ENCODE measurements at places on chromosomes 12 and 14. TPM values are rescaled to one million over a fixed set of nuclear protein-coding genes. Genes with fewer than 3 reads are reported as not detected.
A peak's percentile ranks its signal among the peaks of the same experiment; 100 is the strongest.

DNA sequence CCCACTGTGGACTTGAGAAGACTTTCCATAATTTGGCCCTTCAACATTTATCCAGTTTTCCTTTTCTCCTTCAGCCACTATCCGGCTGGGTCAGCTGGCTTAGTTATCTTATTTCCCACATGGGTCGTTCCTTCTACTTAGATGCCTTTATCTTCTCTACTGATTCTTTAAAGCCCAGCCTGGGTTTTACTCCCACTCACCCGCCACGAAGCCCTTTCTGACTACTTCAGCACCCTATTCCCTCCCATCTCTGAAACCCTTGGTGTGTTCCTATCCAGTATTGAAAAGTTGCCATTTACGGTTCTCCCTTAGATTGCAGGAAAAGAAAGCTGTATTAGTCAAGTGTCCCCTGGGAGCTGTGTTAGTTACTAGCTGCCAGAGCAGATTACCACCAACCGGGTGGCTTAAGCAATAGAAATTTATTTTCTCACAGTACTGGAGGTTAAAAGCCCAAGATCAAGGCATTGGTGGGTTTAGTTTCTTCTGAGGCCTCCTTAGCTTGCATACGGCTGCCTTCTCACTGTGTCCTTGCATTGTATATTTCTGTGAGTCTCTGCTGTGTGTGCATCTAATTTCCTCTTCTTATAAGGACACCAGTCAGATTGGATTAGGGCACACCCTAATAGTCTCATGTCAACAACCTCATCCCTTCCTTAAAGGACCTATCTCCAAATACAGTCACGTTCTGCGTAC lies 105.5 kb downstream of the GPATCH2L start:
- H3K4me3 ChIP-seq: no peak overlapping the region
- H3K36me3 ChIP-seq: no peaks in the 10 kb centered on the region
- no peaks in the 10 kb centered on the region for H3K4me1 ChIP-seq
- DNase-seq: no peak
- no peak overlapping the region for H3K27ac ChIP-seq

DNA sequence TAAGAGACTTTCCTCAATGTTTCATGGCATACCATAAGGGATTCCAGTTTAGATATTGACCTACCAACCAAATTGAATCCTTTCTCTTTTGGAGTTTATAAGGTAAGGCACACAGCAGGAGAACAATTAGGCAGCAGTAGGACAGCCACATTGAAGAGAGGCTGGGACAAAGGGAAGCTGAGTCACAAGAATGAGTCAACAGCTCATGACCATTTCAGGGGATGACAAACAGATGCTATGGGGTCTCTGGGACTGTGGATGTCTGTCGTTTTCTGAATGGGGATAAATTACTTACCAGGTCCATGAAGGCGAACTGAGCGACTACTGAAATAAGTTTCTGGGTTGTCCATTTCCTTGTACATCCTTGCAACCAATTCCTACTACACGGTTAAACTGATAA lies 48.6 kb upstream of the E2F7 start:
- no peaks in the 10 kb centered on the region for H3K27me3 ChIP-seq
- H3K36me3 ChIP-seq: no peaks in the 10 kb centered on the region
- H3K4me1 ChIP-seq: no peaks in the 10 kb centered on the region
- DNase-seq: no peak
- H3K4me3 ChIP-seq: no peak overlapping the region
- no peak overlapping the region for H3K27ac ChIP-seq

- H3K4me1 ChIP-seq: peaks cover 75% of the 10 kb centered on the region
- H3K36me3 ChIP-seq: no peaks in the 10 kb centered on the region
- H3K4me3 ChIP-seq: peak overlapping the region; percentile 13
- H3K27me3 ChIP-seq: no peaks in the 10 kb centered on the region
These were observed 90.9 kb downstream of the MED13L start for GRCh38 chr12:116186482-116187150.

GRCh38 chr12:47819896-47820630 lies at the start of gene HDAC7:
HDAC7 (minus strand) TSS chr12:47819903; CDS start chr12:47819785, 118 bp downstream.
- peak within 1 kb of the TSS; percentile 91 for H3K27ac ChIP-seq
- H3K36me3 ChIP-seq: no peaks in the 10 kb centered on the region
- peak; percentile 91 for DNase-seq
- H3K27me3 ChIP-seq: no peaks in the 10 kb centered on the region
- H3K4me1 ChIP-seq: peaks cover 37% of the 10 kb centered on the region
- H3K4me3 ChIP-seq: peak within 1 kb of the TSS; percentile 80

DNA sequence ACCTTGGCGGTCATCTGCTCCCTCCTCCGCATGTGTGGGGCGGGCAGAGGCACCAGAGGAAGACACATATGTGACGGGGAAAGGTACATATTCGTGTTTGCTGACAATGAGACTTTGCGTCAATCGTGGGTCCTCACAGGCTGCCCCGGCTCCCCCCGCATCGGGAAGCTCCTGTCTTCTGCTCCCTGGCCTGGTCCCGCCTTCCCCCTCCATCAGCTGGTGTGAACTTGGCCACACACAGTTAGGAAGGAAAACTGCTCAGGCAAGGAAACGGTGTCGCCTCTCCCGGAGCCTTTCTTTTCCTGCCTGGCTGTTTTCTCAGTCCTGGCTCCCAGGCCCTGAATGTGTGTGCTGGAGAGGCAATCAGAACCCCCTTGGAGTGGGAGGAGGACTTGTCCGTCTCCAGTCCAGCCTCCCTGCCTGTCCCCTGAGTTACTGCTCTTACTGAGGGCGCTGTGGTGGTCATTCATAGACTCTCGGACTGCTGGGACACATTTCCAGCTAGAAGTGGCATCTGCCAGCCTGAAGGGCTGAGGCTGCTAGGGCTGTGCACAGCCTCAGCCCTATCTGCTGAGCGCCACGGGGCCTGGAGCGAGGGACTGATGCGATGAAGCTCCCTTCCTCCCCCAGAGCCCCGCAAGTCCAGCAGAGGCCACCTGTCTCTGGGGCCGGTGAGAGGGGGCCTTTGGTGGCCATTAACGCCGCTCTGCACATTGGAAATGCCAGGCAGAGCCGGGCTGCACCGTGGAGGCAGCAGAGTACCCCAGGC lies 44.2 kb upstream of the TSPAN9 start:
- H3K36me3 ChIP-seq: peaks cover 2% of the 10 kb centered on the region
- peaks cover 36% of the 10 kb centered on the region for H3K4me1 ChIP-seq
- H3K4me3 ChIP-seq: peak overlapping the region; percentile 45
- DNase-seq: no peak

DNA sequence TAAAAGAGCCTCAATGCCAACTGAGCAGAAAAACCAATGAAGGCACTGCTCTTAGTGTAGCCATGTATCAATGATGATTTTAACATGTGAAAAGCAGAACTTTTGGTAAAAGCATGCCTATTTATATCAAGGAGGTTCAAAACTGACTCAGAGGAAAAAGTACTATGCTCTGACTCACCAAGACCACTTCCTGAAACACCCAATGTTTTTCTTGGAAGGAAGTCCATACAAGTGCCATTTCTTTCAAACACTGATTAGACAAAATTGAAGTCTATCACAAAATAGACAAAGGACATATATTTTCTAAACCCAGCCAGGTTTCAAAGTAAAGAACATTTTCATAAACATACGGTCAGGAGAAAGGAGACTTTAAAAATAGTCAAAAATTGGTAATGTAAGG lies 88.6 kb downstream of the EPS8 start:
- no peaks in the 10 kb centered on the region for H3K27me3 ChIP-seq
- no peak overlapping the region for H3K4me3 ChIP-seq
- DNase-seq: no peak
- no peak overlapping the region for H3K27ac ChIP-seq
- H3K36me3 ChIP-seq: no peaks in the 10 kb centered on the region

DNA sequence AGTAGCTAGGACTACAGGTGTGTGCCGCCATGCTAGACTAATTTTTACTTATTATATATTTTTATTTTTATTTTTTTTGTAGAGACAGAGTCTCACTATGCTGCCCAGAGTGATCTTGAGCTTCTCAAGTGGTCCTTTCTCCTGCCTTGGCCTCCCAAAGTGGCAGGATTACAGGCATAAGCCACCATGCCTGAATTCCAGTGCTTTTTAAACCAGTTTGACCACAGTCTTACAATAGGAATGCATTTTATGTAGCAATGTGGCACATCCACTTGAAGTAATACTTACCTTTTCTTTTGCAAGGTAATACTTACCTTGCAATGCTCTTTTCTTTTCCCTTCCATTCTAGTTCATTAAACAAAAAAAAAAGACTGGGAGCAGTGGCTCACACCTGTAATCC lies 38.0 kb upstream of the CPM start:
- no peak overlapping the region for H3K4me3 ChIP-seq
- no peaks in the 10 kb centered on the region for H3K4me1 ChIP-seq
- H3K36me3 ChIP-seq: no peaks in the 10 kb centered on the region
- H3K27me3 ChIP-seq: no peaks in the 10 kb centered on the region
- no peak overlapping the region for H3K27ac ChIP-seq
- no peak for DNase-seq

- no peak overlapping the region for H3K27ac ChIP-seq
- no peaks in the 10 kb centered on the region for H3K27me3 ChIP-seq
- no peaks in the 10 kb centered on the region for H3K4me1 ChIP-seq
- H3K36me3 ChIP-seq: no peaks in the 10 kb centered on the region
- no peak overlapping the region for H3K4me3 ChIP-seq
- DNase-seq: no peak
These were observed 113.2 kb downstream of the DENND5B start for GRCh38 chr12:31477687-31478086.

- no peak overlapping the region for H3K4me3 ChIP-seq
- H3K36me3 ChIP-seq: peaks cover 8% of the 10 kb centered on the region
- no peaks in the 10 kb centered on the region for H3K27me3 ChIP-seq
- no peaks in the 10 kb centered on the region for H3K4me1 ChIP-seq
These were observed 11.5 kb upstream of the PRKAG1 start for GRCh38 chr12:49030119-49030518.

GRCh38 chr12:122064780-122065588 lies 13.6 kb upstream of the MLXIP start:
- H3K27me3 ChIP-seq: no peaks in the 10 kb centered on the region
- peak; percentile 67 for DNase-seq

GRCh38 chr12:119480551-119480950 lies 113.0 kb upstream of the TMEM233 start:
- no peaks in the 10 kb centered on the region for H3K36me3 ChIP-seq
- no peaks in the 10 kb centered on the region for H3K4me1 ChIP-seq
- no peak overlapping the region for H3K27ac ChIP-seq
- no peak for DNase-seq

- H3K27ac ChIP-seq: no peak overlapping the region
- no peaks in the 10 kb centered on the region for H3K36me3 ChIP-seq
- peaks cover 8% of the 10 kb centered on the region for H3K4me1 ChIP-seq
- H3K4me3 ChIP-seq: no peak overlapping the region
- H3K27me3 ChIP-seq: peaks cover 4% of the 10 kb centered on the region
These were observed 4.5 kb downstream of the E2F7 start for GRCh38 chr12:77060883-77061240.

DNA sequence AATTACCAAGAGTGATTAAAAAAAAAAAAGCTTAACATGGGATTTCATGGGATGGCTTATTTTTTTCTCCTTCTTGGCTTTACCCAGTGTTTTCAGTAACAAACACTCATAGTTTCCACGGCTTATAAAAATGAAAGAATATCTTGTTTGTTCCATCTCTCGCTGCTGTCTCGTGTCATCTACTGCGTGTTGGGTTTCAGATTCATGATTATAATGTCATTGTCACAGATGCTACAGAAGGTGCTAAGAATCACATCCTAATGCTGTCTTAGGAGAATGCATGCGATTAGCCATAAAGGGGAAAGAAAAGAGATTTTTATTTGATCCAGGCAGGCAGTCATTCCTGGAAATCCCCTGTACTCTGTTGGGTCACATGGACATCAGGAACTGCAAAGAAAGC lies 1267.6 kb upstream of the TMEM132C start:
- H3K27ac ChIP-seq: no peak overlapping the region
- H3K4me1 ChIP-seq: no peaks in the 10 kb centered on the region
- no peaks in the 10 kb centered on the region for H3K27me3 ChIP-seq

GRCh38 chr12:100388382-100388781 lies 31.5 kb downstream of the SLC17A8 start:
- H3K4me1 ChIP-seq: no peaks in the 10 kb centered on the region
- no peaks in the 10 kb centered on the region for H3K27me3 ChIP-seq
- H3K4me3 ChIP-seq: no peak overlapping the region
- H3K36me3 ChIP-seq: no peaks in the 10 kb centered on the region
- H3K27ac ChIP-seq: no peak overlapping the region
- no peak for DNase-seq

DNA sequence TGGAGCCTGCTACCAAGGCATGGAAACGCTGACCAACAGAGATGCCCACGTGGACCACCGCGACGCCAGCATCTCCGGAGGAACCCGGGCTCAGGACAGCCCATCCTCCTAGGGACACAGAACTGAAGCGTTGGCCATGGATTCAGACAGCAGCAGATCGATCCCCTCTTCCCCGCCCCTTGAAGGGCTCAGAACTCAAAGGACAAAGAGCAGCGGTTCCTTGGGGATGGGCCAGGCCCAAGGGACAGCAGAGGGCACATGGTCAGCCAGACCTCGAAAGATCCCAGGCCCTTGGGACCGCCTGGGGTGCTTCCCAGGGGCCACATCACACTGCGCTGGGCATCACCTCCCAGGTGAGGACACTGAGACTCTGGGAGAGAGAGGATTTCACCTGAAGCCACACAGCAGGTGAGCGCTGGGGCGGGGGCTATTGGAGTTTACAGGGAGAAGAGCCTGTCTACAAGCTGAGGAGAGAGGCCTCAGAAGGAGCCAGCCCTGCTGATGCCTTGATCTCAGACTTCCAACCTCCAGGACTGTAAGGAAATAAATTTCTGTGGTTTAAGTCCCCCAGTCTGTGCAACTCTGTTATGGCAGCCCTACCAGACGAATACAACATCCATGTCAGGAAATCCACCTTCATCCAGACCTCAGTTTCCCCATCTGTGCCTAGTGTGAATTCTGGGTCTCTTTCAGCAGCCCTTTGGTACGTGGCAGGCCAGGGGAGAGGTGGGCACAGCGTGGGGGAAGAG lies 49.4 kb downstream of the CCNK start:
- H3K27me3 ChIP-seq: peaks cover 3% of the 10 kb centered on the region
- no peak for DNase-seq
- H3K27ac ChIP-seq: no peak overlapping the region
- H3K4me1 ChIP-seq: no peaks in the 10 kb centered on the region

DNA sequence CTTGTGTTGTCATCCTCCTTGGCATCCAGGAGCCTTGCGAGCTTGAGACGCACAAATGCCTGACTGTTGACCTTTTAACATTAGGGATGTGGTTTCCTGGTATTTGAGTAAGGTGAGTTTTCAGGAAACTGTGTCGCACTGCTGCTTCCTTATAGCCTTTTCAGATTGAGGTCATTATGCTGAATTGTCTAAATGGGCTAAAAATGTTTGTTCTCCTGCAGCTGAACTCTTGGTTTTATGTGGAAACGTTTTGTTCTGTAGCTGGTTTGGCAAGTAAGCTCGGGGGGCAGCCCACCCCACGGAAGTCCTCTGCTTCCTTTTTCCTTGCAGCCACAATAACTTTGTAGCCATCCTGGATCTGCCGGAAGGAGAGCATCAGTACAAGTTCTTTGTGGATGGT lies 5.7 kb downstream of the PRKAB1 start:
- H3K27ac ChIP-seq: peak overlapping the region; percentile 42
- no peak for DNase-seq
- no peaks in the 10 kb centered on the region for H3K27me3 ChIP-seq
- H3K36me3 ChIP-seq: peaks cover 90% of the 10 kb centered on the region

The GPR132 gene
- 0.60 TPM for total RNA-seq

The TEDC1 gene
- 1.3 TPM for total RNA-seq

The MED6 gene
- total RNA-seq: 30.5 TPM

The RILPL2 gene
- 1.0 TPM for total RNA-seq

The SERPINA3 gene
- total RNA-seq: 1,141 TPM

The TMEM233 gene
- total RNA-seq: 24.0 TPM

The DBX2 gene
- 0.08 TPM for total RNA-seq

The ALG10 gene
- total RNA-seq: 2.4 TPM

The PTGER2 gene
- total RNA-seq: 0.57 TPM
